ENCODE measurements at places on chromosomes 7 and 10. TPM values are rescaled to one million over a fixed set of nuclear protein-coding genes. Genes with fewer than 3 reads are reported as not detected.
A peak's percentile ranks its signal among the peaks of the same experiment; 100 is the strongest.

SNX13 gene
- 61.8 TPM for total RNA-seq

PPP1R3C gene
- total RNA-seq, result 4.7 TPM

PSPH gene
- total RNA-seq, result 18.4 TPM

TEX36 gene
- 24.6 TPM for total RNA-seq

ALOX5 gene
- total RNA-seq, result 13.7 TPM

FKBP9 gene
- 95.1 TPM for total RNA-seq

CPA5 gene
- 46.7 TPM for total RNA-seq

AASS gene
- 29.8 TPM for total RNA-seq

GRCh38 chr10:12051241-12051640 is 8.6 kb upstream of the UPF2 start:
- no peak overlapping the region for H3K4me3 ChIP-seq
- H3K27ac ChIP-seq, result no peak overlapping the region
- H3K4me1 ChIP-seq, result peaks cover 4% of the 10 kb centered on the region
- H3K36me3 ChIP-seq, result no peaks in the 10 kb centered on the region
- DNase-seq, result no peak

DNA sequence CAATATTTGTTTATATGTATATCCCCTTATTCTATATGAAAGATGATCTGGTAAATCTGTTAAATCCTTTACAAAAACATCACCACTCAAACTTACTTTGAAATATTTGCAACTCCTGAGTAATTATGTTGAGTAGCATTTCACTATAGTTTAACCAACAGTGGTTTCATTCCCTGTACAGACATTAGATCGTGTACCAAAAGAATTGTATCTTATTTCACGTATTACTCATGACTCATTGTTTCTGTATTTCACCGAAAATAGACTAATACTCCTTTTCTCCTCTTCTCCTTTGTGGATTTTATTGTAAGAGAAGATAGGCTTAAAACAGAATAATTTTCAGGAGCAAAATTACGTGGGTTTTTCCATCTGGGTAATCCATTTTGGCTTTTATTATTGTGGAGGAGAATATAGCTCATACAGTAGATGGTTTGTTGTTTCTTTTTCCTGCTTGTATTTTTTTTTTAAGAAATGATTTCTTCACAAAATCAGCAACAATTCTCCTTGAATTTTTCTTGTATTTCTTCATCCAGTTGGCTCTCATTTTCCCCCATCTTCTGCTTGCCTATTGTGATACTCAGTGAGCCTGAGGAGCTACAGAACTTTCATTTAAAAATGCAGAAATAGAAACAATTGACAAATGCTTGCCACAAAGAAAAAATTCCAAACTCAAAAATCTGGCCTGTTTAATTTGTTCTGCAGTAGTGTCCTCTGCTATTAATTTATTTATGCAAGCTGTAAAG is 90.6 kb upstream of the OIT3 start:
- no peak overlapping the region for H3K27ac ChIP-seq
- no peaks in the 10 kb centered on the region for H3K36me3 ChIP-seq
- no peaks in the 10 kb centered on the region for H3K4me1 ChIP-seq
- H3K4me3 ChIP-seq, result no peak overlapping the region
- no peaks in the 10 kb centered on the region for H3K27me3 ChIP-seq

- no peak for DNase-seq
- no peaks in the 10 kb centered on the region for H3K27me3 ChIP-seq
- H3K27ac ChIP-seq, result no peak overlapping the region
- no peaks in the 10 kb centered on the region for H3K36me3 ChIP-seq
- no peaks in the 10 kb centered on the region for H3K4me1 ChIP-seq
These were observed 151.5 kb downstream of the TNS3 start for GRCh38 chr7:47430422-47430821.

DNA sequence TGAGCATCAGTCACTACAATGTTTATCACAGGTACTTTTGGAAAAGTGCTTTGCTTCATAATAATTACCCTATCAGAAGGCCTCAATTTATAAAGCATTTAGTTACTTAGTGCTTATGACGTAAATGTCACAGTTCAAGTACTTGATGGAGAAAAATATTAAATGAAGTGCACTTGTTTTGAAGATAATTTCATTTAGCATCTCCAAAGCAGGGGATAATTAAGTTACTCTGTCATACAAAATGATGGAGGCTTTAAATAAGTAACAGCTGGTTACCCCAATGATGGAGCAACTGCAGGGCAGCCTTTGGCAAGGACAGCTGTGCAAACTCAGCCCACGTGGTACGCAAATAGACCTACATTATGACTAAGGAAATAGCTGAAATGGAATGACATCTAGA is 768.8 kb downstream of the GRM8 start:
- no peak for DNase-seq
- no peaks in the 10 kb centered on the region for H3K4me1 ChIP-seq
- H3K36me3 ChIP-seq, result no peaks in the 10 kb centered on the region
- no peak overlapping the region for H3K4me3 ChIP-seq

DNA sequence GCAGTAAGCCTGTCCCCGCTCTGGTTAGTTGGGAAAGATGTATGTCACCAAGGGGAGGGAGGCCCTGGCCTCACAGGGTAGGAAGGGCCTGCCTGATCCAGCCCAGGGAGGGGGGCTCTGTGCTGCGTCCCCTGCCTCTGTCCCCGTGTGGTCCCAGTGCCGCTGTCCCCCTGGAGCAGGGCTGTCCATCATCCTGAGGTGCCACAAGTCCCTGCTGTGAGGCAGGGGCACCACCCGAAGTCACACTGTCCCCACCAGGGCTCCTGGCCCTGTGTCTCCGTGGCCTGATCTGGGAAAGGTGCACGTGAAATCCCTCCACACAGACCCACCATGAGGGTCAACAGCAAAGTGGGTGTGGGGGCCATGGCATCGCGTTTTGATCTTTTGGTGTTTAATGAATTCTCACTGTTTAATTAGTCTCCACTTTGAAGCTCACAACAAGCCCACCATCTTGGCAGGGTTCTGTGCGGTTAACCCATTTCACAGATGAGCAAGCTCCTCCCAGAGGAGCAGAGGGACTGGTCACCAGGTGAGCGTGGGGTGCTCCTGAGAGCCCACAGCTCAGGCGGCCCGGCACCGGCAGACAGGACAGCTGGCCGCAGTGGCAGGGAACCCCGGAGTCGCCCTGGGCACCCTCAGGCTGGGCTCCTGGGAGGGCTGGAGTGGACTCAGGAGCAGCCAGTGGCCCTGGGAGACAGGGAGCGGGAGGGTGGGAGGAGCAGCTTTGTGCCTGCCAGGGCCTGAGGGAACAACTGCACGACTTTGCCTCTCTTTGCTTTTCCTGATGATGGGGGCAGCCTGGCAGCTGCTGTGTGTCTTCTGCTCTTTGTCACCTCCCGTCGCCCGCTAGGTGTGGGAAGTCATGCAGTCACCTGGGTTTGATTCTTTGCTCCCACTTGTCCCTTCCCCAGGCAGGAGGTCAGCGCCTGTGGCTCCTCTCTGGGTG is 12.0 kb upstream of the CRYGN start:
- no peaks in the 10 kb centered on the region for H3K4me1 ChIP-seq
- no peak for DNase-seq
- H3K27ac ChIP-seq, result no peak overlapping the region
- H3K36me3 ChIP-seq, result no peaks in the 10 kb centered on the region
- no peaks in the 10 kb centered on the region for H3K27me3 ChIP-seq

- H3K36me3 ChIP-seq, result no peaks in the 10 kb centered on the region
- no peak overlapping the region for H3K27ac ChIP-seq
- H3K4me3 ChIP-seq, result no peak overlapping the region
- H3K4me1 ChIP-seq, result no peaks in the 10 kb centered on the region
- peak; percentile 34 for DNase-seq
These were observed 118.3 kb upstream of the KMT2E start for GRCh38 chr7:104895522-104896236.

DNA sequence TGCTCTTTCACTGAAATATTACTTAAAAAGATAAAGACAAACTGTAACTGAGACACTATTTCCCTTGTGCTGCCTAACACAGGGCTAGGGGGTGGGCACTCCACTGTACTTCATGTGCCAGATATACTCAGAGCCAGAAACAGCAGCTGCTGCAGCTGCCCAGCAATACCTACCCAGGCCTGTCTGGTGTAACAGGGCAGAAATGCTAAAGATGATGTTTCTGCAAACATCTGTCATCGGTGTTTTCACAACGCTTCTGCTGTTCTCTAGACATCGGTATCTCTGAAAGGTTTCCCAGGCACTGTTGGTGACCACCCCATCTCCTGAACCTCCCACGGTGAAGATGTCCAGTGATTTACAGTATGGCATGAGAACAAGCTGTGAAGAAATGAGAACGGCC is 42.7 kb downstream of the LAMB1 start:
- no peaks in the 10 kb centered on the region for H3K27me3 ChIP-seq
- DNase-seq, result no peak
- no peak overlapping the region for H3K4me3 ChIP-seq
- peaks cover 22% of the 10 kb centered on the region for H3K4me1 ChIP-seq
- H3K27ac ChIP-seq, result no peak overlapping the region

DNA sequence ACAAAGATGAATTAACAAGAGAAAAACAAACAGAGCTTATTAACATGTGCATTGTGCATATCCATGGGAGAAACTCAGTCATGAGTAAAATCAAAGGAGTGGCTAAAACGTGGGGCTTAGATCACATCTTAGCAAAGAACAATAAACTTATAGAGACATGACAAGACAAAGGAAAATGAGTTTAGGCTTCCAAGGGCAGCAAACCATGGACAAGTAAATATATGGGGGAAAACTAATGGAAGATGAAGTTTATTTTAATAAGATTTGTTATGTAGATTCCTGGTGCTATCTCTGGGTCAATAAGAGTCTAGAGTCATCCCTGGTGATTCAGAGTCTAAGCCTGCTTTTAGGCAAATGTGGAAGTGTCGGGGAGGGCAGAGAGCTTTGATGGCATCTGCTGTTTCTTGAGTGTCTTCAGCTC is 87.2 kb upstream of the PLPP4 start:
- no peaks in the 10 kb centered on the region for H3K36me3 ChIP-seq
- DNase-seq, result no peak
- no peak overlapping the region for H3K4me3 ChIP-seq
- no peaks in the 10 kb centered on the region for H3K27me3 ChIP-seq
- no peaks in the 10 kb centered on the region for H3K4me1 ChIP-seq

DNA sequence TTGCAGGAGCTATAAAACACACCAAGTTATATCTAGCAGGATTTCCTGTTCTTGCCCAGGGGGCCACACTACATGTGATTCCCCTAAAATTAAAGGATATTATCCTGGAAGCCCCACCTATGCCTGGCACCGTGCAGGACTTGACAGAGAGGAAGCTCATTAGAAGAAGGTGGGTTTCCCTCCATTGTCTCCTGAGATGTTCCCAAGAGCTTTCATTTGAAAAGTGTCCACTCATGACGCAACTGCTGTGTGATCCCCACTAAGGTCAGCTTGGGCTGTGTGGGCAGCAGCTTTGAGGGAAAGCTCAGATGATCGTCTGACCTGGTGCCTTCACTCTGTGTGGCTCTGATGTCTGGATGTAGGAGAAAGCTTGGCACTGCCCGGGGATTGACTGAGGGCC is 53.5 kb downstream of the RAMP3 start:
- no peak for DNase-seq
- H3K27me3 ChIP-seq, result no peaks in the 10 kb centered on the region
- H3K36me3 ChIP-seq, result no peaks in the 10 kb centered on the region
- no peaks in the 10 kb centered on the region for H3K4me1 ChIP-seq

GRCh38 chr7:151585744-151586393 is 66.2 kb upstream of the RHEB start:
- H3K4me3 ChIP-seq, result no peak overlapping the region
- no peak for DNase-seq
- H3K27ac ChIP-seq, result no peak overlapping the region
- no peaks in the 10 kb centered on the region for H3K36me3 ChIP-seq
- no peaks in the 10 kb centered on the region for H3K4me1 ChIP-seq

GRCh38 chr10:49157229-49157628 is 23.4 kb upstream of the FAM170B start:
- H3K4me1 ChIP-seq, result no peaks in the 10 kb centered on the region
- no peaks in the 10 kb centered on the region for H3K27me3 ChIP-seq
- no peak for DNase-seq

- H3K27ac ChIP-seq, result peak overlapping the region; percentile 13
- no peak overlapping the region for H3K4me3 ChIP-seq
- peaks cover 53% of the 10 kb centered on the region for H3K4me1 ChIP-seq
- H3K36me3 ChIP-seq, result no peaks in the 10 kb centered on the region
- H3K27me3 ChIP-seq, result no peaks in the 10 kb centered on the region
These were observed 22.6 kb upstream of the INPP5A start for GRCh38 chr10:132514821-132515520.

- no peaks in the 10 kb centered on the region for H3K27me3 ChIP-seq
- H3K36me3 ChIP-seq, result no peaks in the 10 kb centered on the region
- no peak overlapping the region for H3K4me3 ChIP-seq
These were observed 126.5 kb downstream of the CUBN start for GRCh38 chr10:17003151-17003550.

GRCh38 chr7:106692450-106693051 is 31.6 kb upstream of the CCDC71L start:
- H3K4me1 ChIP-seq, result no peaks in the 10 kb centered on the region
- H3K27ac ChIP-seq, result no peak overlapping the region
- H3K36me3 ChIP-seq, result no peaks in the 10 kb centered on the region
- no peaks in the 10 kb centered on the region for H3K27me3 ChIP-seq

DNA sequence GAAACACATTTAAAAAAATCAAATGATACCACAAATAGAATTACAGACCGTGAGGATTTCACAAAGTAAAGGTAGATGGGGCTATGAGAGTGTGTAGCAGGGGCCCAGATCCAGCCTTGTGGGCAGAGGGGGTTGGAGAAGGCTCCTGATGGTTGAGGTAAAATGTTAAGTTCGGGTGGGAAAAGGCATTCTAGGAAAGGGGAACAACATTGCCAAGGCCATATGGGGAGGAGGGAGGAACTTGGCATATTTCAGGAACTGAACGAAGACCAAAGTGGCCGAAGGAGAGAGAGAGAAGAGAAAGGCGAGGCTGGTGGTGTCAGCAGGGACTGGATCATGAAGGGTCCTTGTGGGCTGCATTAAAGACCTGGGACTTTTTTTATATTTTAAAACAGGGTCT is 98.9 kb downstream of the CARD11 start:
- H3K27me3 ChIP-seq, result no peaks in the 10 kb centered on the region
- no peaks in the 10 kb centered on the region for H3K36me3 ChIP-seq
- H3K4me3 ChIP-seq, result no peak overlapping the region
- H3K27ac ChIP-seq, result no peak overlapping the region

- no peaks in the 10 kb centered on the region for H3K4me1 ChIP-seq
- no peak overlapping the region for H3K4me3 ChIP-seq
- no peak overlapping the region for H3K27ac ChIP-seq
- no peaks in the 10 kb centered on the region for H3K36me3 ChIP-seq
These were observed 77.2 kb downstream of the CXCL12 start for GRCh38 chr10:44307691-44308090.

GRCh38 chr7:96004578-96004977 is 232.2 kb downstream of the DYNC1I1 start:
- H3K4me1 ChIP-seq, result peaks cover 4% of the 10 kb centered on the region
- H3K27me3 ChIP-seq, result no peaks in the 10 kb centered on the region
- H3K27ac ChIP-seq, result no peak overlapping the region
- no peaks in the 10 kb centered on the region for H3K36me3 ChIP-seq
- DNase-seq, result no peak
- no peak overlapping the region for H3K4me3 ChIP-seq
